ENCODE measurements at places on chromosomes 4 and X.
A peak's percentile ranks its signal among the peaks of the same experiment; 100 is the strongest.

DNA sequence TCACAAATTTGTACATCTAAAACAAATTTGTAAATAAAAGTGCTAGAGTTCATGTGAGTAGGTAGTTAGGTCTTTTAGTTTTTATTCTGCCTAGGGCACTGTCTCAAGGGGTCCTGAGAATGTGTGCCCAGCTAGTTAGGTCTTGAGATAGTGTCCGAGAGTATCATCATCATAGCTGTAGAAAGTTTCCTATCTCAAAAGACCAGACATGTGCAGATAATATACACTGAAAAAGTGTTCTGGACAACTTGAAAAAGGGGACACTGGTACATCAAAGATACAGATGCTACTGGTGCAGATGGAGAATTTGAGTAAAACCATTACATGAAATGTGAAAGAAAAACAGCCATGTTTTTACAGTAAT is 1.8 kb upstream of the ZCCHC4 start:
- DNase-seq: no peak

DNA sequence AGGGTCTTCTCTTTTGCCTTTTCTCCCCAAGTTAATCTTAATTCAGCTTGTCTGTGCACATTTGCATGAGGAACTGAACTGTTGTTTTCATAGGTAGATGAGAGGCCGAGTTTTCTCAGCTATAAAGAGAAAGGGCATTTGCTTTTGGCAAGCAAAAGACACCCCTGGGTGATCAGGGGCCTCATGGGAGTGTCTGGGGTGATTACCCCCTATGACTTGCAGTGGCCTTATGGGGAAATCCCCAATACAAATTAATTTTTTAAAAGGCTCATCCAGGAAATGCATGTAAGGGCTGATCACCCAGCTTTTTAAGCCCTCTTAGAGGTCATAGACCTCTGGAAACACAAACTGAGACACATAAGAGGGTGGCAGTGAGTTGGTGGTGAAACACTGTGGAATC is 56.4 kb upstream of the HMX1 start:
- no peak for DNase-seq

GRCh38 chrX:137234651-137235402 is 201.0 kb upstream of the GPR101 start:
- no peak for DNase-seq

GRCh38 chr4:169765835-169766234 is 8.1 kb upstream of the HPF1 start:
- DNase-seq: no peak

DNA sequence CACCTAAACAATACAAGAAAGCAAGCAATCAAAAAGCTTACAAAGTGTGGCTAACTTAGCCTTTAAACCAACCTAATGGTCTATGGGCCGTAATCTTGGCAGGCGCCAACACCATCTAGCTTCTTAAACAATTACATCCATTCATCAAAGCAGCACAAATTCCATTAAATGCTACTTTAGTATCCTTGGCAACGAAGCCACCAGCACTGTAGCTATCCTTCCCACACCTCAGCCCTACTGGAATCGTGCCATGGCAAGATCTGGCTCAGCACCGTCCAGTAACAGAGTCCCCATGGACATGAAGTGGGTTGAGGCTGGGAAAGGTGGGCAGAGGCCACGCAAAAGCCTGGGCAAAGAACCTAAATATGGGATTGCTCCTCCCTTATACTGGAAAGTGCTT is 91.6 kb upstream of the MAP3K15 start:
- no peak for DNase-seq

DNA sequence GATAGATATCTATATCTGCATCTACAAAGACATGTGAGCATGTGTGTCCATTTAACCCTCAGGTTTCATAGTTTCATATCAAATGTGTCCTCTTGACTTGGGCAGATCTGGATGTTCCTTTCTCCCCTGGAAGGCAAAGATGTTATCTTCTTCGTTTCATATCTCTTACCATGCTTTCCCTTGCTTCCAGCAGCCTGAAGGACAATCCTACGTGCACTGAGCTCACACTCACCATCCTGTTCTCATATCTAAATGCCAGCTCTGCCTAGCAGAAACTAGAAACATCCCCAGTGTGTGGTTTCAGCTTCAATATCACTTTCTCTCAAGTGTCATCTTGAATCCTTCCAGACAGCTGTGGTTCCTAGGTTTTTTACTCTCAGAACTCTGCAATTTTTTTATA is 66.2 kb downstream of the ZAR1 start:
- DNase-seq: no peak

DNA sequence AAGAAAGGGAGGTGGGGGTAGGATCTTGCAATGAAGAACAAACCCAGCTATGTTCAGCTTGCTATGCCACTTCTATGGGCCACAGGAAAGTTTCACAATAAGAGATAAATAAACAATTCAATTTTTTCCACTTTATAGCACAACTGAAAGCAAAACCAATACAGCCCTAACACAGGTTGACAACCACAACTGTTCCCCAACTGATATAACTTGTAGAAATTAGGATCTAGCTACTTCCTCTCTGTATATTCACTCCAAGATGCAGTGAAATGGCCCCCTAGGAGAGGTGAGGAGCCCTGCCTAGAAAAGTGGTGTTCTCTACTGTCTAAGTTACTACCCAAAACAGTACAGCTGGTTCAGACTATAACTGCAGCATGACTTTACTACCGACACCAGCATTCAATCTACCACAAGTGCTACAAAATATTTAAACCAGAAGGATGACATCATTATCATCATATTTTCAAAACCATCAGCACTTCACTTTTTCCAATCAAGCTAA is 77.0 kb downstream of the FBXW7 start:
- no peak for DNase-seq

- DNase-seq: no peak
These were observed 251.1 kb downstream of the USP46 start for GRCh38 chr4:52408032-52408431.

- DNase-seq: no peak
These were observed 343.1 kb downstream of the MID1IP1 start for GRCh38 chrX:39144323-39144722.

DNA sequence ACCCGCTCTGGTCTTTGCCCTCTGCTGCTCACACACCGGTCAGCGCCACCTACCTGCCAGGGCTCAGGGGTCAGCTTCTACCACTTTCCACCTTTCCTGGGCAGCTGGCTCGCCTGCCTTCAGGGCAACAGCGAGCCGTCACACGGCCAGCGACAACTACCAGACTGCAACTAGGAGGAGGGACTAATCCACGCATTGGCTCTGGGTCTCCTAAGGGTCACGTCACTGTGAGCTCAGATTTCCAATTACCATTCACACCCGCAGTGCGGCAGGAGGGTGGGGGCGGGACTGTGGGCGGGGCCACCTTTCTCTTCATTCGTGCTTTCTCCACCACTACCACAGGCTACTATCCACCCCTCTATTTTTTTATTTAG is at the start of gene BEX5:
Gene BEX5, minus strand, starts transcription at position 172 of the 374 bp plus-strand sequence. CDS start 1,712 bp downstream, outside the sequence.
- DNase-seq: peak; percentile 89

DNA sequence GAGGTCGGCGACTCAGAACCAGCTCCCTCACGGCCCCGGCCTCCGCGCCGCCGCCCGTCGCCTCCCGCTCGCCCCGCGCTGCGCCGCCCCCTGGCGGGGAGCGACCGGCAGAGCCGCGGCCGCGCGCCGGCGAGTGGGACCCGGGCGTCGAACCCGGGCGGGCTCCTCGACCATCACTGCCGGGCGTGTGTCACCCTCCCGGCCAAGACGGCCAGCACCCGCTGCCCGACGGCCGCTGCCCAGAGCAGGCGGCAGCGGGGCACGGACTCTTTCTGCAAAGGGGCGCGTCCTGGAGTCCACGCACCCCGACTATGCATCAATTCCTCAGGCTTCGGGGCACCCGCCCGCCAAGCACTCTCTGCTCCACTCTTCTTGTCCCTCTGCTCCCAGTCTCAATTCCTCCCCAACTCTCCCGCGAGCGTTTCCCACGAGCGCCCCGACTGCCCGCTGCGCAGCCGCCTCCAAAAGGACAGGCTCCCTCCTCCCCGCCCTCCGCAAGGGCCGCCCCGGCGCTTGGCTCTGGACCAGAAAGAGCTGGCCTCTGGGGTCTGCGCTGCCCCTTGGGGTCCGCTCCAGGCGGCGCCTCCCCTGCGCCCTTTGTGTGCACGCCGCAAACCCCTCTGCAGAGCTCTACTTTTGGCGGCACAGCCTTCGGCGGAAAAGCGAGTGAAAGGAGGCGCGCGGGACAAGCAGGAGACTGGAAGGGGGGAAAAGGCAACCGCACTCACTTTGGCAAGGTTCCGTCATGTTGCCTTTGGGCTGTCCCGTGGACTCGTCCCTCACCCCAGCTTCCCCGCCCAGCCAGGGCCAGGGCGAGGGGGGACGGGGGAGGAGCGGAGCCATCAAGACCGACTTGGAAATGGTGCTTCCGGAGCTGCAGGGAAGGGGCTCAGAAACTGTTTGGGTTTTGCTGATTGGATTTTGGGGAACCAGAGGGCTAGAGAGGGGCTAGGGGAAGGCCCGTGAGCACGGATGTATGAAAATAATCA is 1.0 kb downstream of the PDE5A start:
- DNase-seq: peak; percentile 66

- no peak for DNase-seq
These were observed 558.2 kb upstream of the NDST4 start for GRCh38 chr4:115671581-115671980.

- no peak for DNase-seq
These were observed 12.3 kb downstream of the MMRN1 start for GRCh38 chr4:89906777-89907521.

DNA sequence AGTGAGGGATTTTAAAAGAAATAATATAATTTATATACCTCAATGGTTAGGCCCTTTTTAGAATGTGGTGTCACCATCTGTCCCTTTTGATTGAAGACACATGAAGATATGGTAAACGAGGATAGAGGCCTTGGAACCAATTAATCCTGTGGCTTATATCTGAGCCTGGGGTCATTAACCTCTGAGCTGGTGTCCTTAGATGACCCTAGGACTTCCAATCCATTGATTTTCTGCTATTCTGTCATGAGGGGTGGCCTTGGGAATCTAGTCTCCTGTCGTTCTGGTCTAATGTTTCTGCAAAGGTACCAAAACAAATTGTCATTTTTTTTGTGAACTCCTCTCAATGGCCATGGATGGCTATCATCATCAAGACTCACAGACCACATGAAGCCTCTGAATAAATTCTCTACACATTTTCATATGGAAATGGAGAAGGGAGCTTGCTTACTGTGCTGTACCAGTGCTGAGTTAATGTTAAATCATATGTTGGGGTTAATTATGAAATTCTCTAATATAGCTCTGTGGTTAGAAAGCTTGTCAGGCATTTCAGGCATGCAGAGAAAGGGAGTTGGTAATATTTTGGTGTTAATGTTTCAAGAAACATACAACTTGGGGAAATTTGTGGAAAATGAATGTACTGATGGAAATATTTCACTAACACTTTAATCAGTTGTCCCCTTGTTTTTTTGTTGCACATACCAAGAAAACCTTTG is 204.2 kb upstream of the IL15 start:
- DNase-seq: no peak

GRCh38 chrX:19725641-19726040 is 161.8 kb downstream of the SH3KBP1 start:
- DNase-seq: no peak

DNA sequence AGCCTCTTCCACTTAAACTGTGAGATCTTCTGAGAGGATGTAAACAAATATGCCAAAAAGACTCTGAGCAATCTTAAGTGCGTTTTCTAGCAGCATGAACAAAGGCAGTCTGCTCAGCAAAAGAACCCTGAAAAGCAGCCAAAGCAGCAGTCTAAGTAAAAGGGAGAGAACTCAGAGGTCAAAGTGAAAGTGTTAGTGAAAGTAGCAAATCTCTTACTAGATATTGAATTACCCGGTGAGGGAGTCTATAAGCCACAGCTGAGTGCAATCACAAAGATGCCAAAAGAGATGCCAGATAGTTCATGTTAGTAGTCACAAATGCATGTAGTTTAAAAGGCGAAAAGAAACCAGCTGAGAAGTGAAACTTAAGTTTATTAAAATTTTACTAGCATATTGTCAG is 7.9 kb upstream of the GNRHR start:
- DNase-seq: no peak

- DNase-seq: no peak
These were observed 2.5 kb downstream of the TENM3 start for GRCh38 chr4:182245541-182246215.

DNA sequence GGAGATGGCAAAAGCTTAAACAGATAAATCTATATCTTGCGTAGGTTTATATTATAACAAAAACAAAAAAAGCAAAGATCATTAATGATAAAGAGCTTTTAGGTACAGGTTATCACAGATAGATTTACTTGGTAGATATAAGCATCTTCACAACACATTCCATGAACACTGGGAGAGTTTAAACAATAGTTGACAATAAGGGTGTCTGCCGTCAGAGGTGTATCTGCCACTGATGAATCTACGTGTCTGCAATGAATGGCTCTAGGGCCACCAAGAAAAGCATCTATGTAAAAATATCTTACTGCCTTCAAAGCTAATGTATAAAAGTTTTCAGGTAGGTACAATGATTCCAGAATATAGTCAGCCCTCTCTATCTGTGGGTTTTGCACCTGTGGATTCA is 43.7 kb downstream of the RASGEF1B start:
- no peak for DNase-seq

DNA sequence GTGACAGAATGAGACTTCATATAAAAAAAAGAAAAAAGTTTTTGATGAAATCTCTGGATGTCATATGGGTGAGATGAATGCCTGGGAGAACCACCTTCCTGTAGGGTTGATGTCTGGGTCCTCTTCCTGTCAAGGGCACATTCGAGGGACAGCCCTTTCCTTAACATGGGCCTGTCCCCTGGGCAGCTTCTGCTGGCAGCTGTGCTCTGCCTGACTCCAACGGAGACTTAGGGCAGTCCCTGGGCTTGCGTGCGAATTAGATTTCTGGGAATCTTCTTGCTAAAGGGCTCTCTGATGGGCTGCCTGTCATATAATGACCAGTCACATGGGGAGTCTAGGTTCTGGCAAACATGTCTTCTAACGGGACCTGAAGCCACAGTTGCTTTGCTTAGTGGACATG is 40.7 kb downstream of the TNIP2 start:
- DNase-seq: no peak

DNA sequence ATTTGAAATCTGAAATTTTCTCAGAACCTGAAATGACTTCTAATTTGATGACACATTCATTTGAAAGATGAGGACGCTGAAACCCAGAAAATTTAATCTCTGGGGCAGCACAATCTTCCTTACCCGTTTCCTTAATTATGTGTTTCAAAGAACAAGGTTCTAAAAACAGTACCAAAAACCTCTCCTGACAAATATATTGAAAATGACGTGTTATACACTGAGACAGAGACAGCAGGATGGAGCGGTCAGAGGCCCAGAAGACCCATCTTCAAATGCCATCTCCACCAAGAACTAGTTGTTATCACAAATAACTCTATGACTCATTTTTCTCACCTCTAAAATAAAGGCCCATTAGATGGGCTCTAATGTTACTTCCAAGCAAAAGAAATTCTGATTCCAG is 177.3 kb downstream of the NSUN7 start:
- DNase-seq: no peak

DNA sequence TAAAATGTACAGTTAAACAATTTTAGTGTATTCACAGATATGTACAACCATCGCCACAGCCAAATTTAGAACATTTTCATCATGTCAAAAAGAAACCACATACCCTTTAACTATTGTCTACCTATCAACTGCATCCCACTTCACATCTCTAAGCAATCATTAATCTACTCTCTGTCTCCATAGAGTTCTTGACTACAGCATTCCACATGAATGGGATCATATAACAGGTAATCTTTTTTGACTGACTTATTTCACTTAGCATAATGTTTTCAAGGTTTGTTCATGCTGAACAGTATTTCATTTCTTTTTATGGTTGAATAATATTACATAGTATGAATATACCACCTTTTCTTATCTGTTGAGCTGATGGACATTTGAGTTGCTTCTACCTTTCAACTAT is 281.4 kb upstream of the EDA2R start:
- DNase-seq: no peak

- no peak for DNase-seq
These were observed 17.1 kb downstream of the GAK start for GRCh38 chr4:915041-915474.

GRCh38 chr4:111475666-111476065 is 669.6 kb upstream of the FAM241A start:
- no peak for DNase-seq
